Mucosa of descending colon (tissue), 3 donors: ENCODE measurements at places on chromosomes 4 and X. TPM values are rescaled to one million over a fixed set of nuclear protein-coding genes. Genes with fewer than 3 reads are reported as not detected.

DNA sequence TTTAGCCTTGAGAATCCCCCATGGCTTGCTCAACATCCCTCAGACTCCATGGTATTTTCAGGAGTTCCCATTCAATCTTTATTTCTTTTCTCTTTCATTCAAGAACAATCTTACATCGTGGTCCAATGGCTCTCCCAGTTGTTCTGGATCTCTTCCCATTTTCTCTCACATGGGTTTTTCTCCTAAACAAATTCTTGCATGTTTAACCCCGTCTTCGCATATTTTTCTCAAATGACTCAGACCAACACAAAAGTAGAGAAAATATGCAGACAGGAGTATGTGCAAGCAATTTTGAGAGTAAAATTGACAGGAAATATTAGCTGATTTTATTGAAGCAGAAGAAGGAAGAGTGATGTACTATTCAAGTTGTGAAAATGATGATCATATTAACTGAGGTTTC is 396.4 kb upstream of the TRAM1L1 start:
- no peak for DNase-seq

The GAGE12E gene
- total RNA-seq: not detected

The MBNL3 gene
- total RNA-seq: 17.2 TPM

The ASB12 gene
- total RNA-seq: 0.38 TPM

The SPOCK3 gene
- 0.55 TPM for total RNA-seq

The HEPH gene
- 160 TPM for total RNA-seq

DNA sequence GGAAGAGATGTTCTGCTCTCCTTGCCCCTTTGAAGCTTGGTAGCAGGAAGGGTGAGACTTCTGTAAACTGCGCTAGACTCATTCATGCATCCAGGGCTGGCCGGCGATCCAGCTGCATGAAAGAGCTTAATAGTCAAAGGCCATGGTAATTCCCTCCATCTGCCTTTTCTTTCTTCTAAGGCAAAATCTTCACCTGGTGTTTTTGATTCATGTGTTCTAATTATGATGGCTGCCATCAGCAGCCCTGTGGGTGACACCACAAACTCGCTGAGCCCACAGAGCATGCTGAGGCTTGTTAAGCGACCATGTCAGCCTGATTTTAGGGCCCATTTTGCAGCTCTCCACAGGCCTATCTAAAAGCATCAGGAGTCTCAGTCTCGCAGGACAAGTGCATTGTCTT is 450.1 kb upstream of the TENM3 start:
- DNase-seq: no peak

GRCh38 chrX:142804085-142804484 is 221.6 kb upstream of the SPANXN4 start:
- no peak for DNase-seq

DNA sequence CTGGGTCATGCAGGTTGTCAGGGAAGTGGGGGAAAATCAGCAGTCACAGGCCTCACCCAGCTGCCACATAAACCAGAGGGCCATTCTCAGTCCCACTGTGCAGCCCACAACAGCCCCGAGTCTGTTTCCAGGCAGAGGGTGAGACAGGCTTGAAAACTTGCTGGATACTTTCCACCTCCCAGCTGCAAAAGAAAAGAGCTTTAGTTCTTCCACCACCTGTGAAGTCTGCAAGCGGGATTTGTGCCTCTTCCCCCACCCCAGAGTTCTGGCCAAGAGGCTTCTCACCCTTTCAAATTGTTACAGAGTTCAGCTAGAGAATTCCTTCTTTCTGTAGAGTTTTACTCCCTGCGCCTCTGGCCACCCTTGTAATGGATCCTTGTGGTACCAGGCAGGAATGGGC is 115.5 kb upstream of the ZDHHC15 start:
- no peak for DNase-seq

The FAM184B gene
- total RNA-seq: 0.61 TPM

DNA sequence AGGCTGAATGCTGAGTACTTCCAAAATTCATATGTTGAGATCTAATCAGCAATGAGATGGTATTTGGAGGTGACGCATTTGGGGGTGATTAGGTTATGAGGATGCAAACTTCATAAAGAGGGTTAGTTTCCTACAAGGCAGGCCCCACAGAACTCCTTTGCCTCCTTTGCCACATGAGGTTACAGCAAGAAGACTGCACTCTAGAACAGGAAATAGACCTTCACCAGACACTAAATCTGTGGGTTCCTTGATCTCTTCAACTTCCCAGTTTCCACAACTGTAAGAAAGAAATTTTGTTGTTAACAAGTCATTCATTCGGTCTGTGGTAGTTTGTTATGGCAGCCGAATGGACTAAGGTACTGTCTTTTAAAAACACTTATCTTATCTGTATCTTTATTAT is 681.9 kb upstream of the HS3ST1 start:
- no peak for DNase-seq

- DNase-seq: no peak
Measured at GRCh38 chr4:40482985-40483647, 146.5 kb downstream of the RBM47 start.

GRCh38 chr4:23973308-23973855 is 83.5 kb upstream of the PPARGC1A start:
- no peak for DNase-seq

DNA sequence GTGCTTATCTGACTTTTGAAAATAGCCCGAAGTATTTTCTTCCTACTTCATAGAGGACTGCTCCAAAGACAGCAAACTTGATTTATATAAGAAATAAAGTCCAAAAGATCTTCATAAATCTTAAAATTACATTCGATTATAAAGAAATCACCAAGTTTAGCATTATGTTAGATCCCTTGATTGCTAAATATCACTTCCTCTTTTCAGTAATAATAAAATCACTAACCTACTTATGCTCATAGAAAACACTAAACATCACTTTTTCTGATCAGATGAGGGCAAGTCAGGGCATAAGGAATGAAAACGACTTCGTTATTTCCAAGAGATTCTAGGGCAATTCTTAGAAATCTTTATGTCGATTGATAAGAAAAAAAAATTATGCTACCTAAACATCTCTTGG is 32.0 kb downstream of the DYNLT3 start:
- no peak for DNase-seq

DNA sequence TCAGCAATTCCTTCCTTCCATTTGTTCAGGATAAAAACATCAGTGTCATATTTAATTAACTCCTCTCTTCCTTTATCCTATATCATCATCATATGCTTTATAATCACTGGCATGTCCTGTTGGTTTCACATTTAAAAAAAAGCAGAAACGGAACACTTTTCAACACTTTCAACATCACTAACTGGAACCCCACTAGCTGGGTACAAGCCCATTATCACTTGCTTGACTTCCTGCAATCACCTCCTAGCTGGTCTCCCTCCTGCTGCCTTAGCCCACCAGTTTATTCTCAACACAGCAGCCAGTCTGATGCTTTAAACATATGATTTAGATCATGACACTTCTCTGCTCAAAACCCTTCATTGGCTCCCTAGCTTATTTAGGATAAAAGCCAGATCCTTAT is 116.4 kb upstream of the LSM6 start:
- no peak for DNase-seq

DNA sequence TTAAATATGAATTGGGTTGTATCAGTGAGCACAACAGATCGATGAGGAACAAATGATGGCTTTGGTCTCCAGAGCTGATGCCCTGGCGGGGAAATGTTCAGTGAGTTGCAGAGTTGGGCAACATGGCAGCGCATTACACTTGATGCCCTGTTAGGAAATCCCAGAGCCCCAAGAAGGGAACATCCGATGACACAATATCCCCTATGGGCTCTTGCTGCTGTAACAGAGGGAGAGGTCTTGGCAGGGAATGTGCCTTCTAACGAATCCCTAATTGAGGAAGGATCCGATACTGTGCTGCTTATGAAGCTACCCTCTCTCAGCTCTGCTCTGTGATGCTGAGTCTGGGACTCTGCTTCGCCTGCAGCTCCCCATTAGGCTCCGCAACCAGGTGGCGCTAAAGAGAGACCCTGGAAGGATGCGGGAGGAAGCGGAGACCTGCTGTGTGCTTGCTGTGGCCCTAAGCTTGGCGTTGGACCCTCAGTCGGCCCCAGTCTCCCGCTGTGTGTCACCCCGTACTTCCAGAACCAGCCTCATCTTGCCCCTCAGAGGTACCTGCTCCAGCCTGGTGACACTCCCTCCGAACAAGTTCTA is 38.9 kb downstream of the PDHA1 start:
- peak; percentile 66 for DNase-seq

The TMEM271 gene
- total RNA-seq: not detected

- DNase-seq: no peak
Measured at GRCh38 chr4:142064181-142064580, 427.8 kb downstream of the IL15 start.

The CT45A5 gene
- not detected for total RNA-seq

- DNase-seq: no peak
Measured at GRCh38 chrX:39309721-39310152, 508.5 kb downstream of the MID1IP1 start.

DNA sequence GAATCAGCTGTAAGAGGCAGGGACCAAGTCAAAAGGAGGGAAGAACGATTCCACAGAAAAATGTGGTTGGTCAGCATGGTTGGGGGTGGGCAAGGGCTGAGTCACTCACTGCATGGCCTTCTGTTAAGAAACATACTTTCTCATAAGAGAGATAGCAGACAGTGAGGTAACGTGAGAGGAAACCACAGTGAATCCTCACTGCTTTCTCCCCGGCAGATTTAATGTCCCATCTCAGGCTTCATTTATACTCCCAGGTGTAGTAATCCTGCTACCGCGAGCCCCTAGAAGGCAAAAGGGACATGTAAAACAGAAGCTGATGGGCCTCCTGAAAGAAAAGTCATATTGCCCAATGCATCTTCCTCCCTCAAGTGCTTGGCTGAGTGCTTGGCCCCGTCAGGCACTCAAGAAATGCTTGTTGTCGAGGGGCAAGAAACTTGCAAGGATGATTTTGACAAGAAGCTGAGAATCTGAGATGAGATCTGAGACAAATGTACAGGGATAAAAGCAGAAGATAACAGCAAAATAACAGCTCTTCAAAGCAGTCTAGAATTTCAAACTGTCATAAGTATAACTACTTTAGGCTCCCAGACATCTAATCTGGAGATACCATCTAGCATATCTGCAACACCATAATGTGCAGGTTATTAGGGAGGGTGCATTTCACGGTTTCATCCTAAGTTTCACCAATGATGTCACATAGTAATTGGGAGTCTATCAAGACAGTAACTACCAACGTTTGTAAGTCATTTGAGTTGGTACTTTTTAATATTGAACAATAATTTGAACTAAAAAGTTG is 40.2 kb downstream of the SH3KBP1 start:
- DNase-seq: no peak

The EMCN gene
- total RNA-seq: 3.1 TPM
